ENCODE measurements at places on chromosomes 1 and 21.

- DNase-seq: no peak
These were observed 32.0 kb upstream of the MYOCOS start for GRCh38 chr1:171590022-171590421.

DNA sequence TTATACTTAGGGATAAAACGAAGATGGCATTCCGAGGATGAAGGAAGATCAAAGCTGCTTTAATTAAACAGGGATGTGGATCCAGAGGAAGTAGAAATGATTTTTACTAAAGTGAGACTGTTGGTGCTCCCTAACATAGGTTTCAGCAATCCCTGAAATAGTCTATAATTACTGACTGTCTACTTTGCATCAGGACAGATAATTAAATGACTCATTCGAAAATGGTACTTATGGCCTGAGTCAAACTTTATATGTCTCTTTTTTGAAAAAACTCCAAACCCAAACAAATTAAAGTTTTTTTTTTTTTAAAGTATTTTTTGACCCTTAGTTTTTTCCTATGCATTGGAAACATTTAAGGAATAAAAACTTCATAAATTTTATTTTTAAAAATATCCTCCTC, 90.3 kb downstream of the LYST start:
- no peak for DNase-seq

DNA sequence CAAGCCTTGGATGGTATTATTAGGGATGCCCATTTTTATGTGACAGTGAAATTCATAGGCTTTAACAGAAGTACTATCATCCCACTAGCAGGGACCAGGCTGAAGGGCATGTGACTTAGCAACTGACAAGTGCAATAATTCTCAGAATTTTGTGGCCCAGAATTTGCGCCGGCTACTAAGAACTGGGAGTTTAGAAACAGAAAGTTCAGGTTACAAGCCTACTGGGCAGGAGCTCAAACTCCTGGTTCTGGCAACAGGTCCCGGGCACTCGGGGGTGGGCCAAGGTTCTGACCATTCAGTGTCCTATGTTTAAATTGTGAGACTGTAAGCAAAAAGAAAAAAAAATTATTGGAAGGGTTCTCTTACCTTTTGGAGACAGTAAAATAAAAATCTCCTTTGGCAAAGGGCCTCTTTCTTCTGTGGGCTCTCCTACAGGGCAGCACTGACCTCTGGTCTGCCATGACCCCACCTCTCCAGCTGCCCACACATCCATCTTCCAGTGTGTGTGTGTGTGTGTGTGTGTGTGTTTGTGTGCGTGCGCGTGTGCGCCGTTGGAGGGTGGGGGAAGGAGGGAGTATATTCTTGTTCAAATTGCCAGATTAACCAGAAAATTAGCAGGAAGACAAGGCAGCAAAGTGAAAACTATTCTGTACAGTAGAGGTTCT, 26.1 kb downstream of the IRF2BP2 start:
- no peak for DNase-seq

- DNase-seq: no peak
These were observed 35.2 kb downstream of the ELAPOR1 start for GRCh38 chr1:109148987-109149561.

DNA sequence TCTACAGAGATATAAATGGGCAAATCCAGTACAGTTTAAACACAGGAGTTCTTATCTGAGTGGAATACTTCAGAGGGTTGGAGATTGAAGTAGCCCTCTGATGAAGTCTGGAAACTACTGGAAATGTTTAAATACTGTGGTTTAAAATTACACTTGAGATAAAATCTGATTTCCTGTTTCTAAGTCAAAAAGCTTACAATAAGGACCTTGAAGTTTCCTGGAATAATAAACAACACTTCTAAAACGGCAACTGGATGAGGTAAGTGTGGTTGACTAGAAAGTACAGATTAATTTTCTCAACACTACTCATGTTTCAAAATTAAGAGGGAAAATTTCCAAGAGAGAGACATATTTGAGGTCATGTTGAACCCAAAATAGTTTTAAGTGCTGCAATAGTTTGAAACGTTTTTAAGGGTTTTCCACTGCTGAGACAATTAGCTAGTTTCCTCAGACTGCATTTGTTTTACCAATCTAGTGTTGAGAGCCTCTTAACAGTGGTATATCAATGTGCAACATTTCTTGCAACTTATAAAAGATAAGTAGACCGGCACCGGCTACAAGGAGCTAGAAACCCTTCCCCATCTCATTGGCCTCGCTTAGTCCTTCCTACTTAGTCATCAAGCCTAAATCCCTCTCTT, 27.4 kb downstream of the KCNA3 start:
- DNase-seq: no peak

- no peak for DNase-seq
These were observed 41.0 kb downstream of the BRINP3 start for GRCh38 chr1:190436615-190437014.

- no peak for DNase-seq
These were observed 135.1 kb downstream of the TLR5 start for GRCh38 chr1:223007935-223008334.

GRCh38 chr1:155134880-155135414, 705 bp upstream of the SLC50A1 start:
- DNase-seq: peak; percentile 54

DNA sequence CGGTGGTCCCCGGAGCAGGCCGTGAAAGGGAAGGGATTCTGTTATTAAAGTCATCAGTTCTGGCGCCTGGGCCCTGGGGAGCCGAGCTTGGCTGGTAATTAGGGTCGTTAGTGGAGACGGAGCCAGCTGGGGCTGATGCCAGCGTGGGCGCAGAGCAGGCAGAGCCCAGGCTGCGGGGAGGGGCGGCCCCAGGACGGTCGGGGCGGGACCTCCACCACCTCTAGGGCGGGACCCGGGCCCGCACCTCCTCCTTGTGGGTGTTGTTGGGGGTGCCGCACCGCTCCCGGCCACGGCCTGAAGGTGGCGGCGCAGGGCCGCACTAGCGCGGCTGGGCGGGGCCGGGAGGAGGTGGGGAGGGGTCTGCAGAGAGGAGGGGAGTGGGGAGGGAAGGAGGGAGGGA, 470.6 kb downstream of the PTPRU start:
- peak; percentile 6 for DNase-seq

DNA sequence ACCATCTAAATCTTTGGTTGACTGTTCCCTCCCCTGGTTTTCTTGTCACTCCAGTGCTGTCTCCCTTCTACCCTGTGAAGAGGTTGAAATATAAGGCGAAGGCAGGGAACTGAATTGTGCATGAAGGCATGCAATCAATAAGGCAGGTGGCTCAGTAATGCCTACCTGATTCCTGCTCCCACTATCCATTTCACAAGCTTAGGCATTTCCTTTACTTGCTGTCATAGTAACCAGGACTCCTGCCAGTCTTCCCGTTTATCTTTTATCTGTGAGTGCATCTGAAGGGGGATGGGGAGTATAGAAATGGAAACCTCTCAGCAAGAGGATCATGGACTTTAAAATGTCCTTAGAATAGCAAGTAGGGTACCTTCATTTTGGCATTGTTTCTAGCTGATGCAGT, 40.5 kb downstream of the MRPS6 start:
- DNase-seq: no peak

DNA sequence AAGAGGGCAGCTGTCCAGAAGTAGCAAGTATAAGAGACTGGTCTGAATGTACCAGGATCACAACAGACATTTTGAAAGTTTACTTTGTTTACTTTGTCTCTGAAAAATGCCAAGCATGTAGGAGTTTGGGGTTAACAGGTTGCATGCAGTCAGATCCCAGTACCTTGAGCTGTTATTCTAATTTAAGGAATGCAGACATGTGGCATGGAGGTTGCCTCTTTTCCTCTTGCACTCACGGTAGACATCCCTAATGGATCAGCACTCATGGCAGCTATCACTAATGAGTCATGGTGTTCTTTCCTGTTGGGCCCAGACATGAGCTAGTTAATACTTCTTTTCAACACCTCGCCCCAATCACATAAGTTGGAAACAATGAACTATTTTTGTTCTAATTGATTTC, 67.3 kb downstream of the GADD45A start:
- no peak for DNase-seq

GRCh38 chr1:46818591-46818990, 19.7 kb downstream of the CYP4B1 start:
- no peak for DNase-seq

DNA sequence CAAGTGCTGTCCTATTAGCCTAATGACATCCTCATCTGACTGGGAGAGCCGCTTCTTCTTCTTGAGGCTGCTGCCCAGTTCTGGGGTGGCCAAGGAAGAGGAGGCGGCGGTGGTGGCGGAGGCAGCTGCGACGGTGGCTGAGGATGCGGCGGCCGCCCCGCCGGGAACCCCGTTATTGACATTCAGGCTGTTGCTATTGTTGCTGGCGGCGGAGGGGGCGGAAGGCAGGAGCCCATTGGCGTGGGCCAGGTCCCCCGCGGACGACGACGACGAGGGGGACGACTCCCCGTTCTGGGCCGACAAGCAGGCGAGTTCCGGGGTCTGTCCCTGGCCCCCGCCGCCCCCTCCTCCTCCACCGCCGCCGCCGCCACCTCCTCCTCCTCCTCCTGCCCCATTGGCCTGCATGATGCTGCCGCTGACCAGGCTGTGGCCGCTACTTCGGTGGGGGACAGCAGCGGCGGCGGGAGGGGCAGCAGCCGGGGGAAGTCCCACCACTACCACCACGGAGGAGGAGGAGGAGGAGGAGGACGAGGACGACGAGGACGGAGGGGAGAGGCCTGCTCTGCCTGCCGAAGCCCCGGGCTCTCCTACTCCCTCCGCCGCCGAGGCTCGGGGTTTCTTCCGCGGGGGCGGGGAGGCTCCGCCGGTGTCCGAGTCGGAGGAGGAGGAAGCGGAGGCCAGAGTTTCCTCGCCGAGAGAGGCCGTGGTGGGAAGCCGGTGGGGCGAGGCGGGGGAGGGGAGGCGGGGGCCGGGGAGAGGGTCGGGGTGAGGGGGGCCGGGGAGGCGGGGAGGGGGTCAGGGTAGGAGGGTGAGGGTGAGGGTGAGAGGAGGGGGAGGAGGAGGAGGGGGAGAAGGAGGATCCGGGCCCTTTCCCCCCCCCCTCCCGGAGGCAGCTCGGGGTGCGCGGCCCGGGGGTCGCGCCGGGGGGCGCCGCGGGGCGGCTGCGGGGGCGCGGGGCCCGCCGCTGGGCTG, 610 bp downstream of the WDR26 start:
- peak; percentile 21 for DNase-seq

GRCh38 chr1:62088439-62088838, 106.2 kb upstream of the L1TD1 start:
- DNase-seq: no peak

DNA sequence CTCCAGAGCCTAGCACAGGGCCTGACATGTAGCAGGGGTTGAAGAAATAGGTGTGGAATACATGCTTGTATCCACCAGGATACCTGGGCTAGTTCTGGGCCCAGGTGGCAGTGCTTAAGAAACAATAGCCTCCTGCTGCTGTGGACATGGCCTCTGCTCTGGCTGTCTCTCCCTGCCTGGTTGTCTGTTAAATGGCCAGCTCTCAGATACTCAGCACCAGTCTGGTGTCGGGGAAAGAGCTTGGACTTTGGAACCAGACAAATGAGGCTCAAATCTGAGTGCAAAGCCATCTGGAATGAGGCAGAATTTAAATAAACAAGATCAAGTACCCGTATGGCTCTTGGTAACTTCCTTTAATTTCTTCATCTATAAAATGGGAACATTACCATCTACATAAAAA, 31.5 kb downstream of the SESN2 start:
- no peak for DNase-seq

DNA sequence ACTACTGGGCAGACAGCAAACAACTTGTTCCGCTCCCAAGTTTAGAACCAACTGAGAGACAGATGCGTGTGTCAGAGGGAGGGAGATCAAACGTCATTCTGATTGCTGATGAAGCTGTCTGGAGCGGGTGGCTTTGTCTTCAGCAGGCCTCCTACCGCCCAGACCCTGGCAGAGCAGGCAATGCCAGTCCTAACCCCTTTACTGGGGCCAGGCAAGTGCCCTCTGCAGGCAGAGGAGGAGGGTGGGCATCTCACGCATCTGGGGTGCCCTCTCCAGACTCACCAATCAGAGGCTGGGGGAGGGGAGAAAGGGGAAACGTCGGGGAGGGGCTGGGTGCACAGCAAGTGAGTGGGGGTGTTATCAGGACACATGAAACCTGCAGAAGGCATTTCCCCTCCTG, 126.6 kb downstream of the ACTL8 start:
- DNase-seq: no peak

GRCh38 chr1:162944974-162945674, 84.1 kb upstream of the CCDC190 start:
- DNase-seq: no peak

DNA sequence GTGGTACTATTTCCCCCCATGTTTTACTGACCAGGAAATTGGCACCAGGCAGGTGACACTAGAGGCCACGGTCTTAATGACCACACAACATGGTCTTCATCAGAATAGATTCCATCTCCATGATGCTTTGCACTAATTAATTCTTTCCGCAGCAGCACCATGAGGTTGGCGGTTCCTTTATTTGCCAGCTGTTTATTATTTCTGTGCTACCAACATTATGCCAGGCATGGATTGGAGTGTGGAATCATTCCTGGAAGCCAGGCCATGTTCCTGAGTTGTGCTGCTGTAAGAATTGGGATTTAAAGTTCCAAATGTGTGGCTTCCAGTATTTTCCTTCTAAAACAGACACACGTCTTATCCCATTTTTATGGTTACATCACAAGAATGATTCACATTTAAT, 107.8 kb downstream of the NFIA start:
- no peak for DNase-seq

GRCh38 chr1:3674100-3675094, 22.1 kb downstream of the TP73 start:
- no peak for DNase-seq
